Progenitor cell of endocrine pancreas (in vitro differentiated cells): ENCODE measurements at places on chromosomes 6 and 20. TPM values are rescaled to one million over a fixed set of nuclear protein-coding genes. Genes with fewer than 3 reads are reported as not detected.

The PRND gene
- total RNA-seq: not detected in 2 replicates

The JAG1 gene
- total RNA-seq: 260 and 277 TPM in 2 replicates

- DNase-seq: no peak
Observed at GRCh38 chr20:41290804-41291389, 26.6 kb downstream of the ZHX3 start.

DNA sequence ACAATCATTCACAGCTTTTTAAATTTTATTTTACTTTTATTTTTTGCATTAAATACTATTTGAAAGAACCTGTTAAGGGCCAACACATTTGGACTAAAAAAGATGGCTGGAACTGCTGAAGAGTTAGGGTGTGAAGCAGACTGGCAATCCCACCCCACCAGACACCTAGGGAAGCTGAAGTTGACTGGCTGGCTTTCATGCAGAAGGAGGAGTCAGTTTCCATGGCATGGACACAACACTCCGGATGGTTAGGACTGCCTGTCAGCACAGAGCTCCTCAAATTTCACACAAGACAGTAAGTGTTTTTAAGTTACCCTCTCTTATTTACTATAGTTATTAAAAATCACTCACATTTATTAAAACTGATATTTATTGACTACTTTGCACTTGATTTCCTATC, at the start of gene ANKRD66:
ANKRD66 (plus strand) TSS at position 238 of the 400 bp plus-strand sequence. CDS start 5,016 bp downstream, outside the sequence.
- DNase-seq: no peak

DNA sequence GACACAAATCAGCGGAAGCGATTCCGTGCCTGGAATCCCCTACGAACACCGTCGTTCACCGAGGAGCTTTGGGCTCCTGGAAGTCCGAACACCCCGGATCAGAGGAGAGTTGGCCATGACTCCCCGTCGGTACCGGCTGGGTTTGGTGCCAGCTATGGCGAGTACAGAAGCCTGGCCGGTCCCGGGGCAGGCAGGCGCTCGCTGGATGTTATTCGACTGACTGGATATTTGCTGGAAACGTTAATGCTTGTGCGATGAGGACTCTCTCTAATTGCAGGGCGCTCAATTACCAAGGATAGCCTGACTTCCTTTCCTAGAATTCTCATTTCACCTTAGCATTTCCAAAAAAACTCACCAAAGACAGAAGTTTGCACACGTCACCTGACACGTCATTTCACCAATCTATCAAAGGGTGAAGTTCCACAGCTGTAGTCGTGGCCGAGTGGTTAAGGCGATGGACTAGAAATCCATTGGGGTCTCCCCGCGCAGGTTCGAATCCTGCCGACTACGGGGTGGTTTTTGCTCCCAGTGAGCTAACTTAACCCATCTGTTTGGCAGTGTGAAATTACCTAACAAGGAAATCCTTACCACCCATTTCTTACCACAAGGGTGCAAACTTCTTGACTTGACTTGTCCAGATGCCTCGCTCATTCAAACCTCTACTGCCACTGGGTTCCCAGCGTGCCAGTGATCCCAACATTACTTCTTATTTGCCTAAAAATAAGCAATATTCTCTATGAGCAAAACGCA, 22.7 kb upstream of the ZNF184 start:
- DNase-seq: no peak

DNA sequence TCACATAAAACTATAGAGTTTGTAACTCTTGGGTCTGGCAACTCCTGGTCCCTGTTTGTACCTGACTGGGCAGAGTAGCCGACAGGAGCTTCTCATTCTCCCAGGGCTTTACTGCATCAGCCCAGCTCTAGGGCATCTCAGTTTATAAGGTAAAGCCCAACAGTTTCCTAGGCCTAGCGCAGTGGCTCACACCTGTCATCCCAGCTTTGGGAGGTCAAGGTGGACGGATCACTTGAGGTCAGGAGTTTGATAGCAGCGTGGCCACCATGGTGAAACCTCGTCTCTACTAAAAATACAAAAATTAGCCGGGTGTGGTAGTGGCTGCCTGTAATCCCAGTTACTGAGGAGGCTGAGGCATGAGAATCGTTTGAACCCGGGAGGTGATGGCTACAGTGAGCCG, 47.8 kb downstream of the ATP9A start:
- no peak for DNase-seq
